ENCODE measurements at places on chromosomes 3 and 15. TPM values are rescaled to one million over a fixed set of nuclear protein-coding genes. Genes with fewer than 3 reads are reported as not detected.

PLA2G4E gene
- 67.2 TPM for total RNA-seq

C2CD4A gene
- total RNA-seq, result 0.10 TPM

RLBP1 gene
- total RNA-seq, result not detected

LYZL4 gene
- not detected for total RNA-seq

MAGEL2 gene
- not detected for total RNA-seq

CCDC9B gene
- total RNA-seq, result 17.4 TPM

NUDT16 gene
- total RNA-seq, result 10.9 TPM

KLHL40 gene
- not detected for total RNA-seq

PML gene
- total RNA-seq, result 48.5 TPM

EXD1 gene
- not detected for total RNA-seq

SLC7A14 gene
- total RNA-seq, result not detected

TRPM1 gene
- 1.3 TPM for total RNA-seq

SPINT1 gene
- total RNA-seq, result 489 TPM

PCBP4 gene
- 26.1 TPM for total RNA-seq

CATSPER2 gene
- total RNA-seq, result 1.8 TPM

DNAH12 gene
- total RNA-seq, result not detected

THRB gene
- total RNA-seq, result 22.5 TPM

HGD gene
- total RNA-seq, result not detected

C3orf52 gene
- total RNA-seq, result 82.8 TPM

GOLGA8A gene
- 38.3 TPM for total RNA-seq

SI gene
- total RNA-seq, result not detected

FANCD2OS gene
- total RNA-seq, result not detected

CFAP100 gene
- total RNA-seq, result not detected

STARD9 gene
- total RNA-seq, result 3.0 TPM

TUSC7 gene
- total RNA-seq, result not detected

ACKR2 gene
- total RNA-seq, result 4.8 TPM

GP9 gene
- total RNA-seq, result not detected

PTH1R gene
- 2.1 TPM for total RNA-seq

All from lower leg skin (tissue), 4 donors.